ENCODE measurements at places on chromosomes 5 and 9. TPM values are rescaled to one million over a fixed set of nuclear protein-coding genes. Genes with fewer than 3 reads are reported as not detected.

DNA sequence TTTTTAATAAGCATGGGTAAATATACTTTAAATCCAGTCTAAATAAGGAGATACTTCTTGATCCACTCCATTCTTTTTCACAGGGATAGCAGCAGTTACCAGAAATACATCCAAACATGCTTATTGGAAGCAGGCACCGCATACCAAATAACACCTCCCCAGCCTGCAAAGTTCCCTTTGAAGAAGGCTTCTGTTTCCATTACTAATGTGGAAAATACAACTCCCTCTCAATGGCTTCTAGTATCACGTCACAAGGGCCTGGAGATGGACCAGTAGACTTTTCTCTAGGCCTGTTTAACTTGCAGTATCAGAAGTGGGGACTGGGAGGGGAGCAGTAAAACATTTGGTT, 20.8 kb downstream of the TMEM245 start:
- H3K27me3 ChIP-seq: no peaks in the 10 kb centered on the region
- peaks cover 46% of the 10 kb centered on the region for H3K36me3 ChIP-seq
- no peak overlapping the region for H3K4me3 ChIP-seq
- no peak for DNase-seq
- peaks cover 60% of the 10 kb centered on the region for H3K4me1 ChIP-seq

- peaks cover 10% of the 10 kb centered on the region for H3K36me3 ChIP-seq
- no peak for DNase-seq
- peaks cover 7% of the 10 kb centered on the region for H3K4me1 ChIP-seq
- H3K27ac ChIP-seq: no peak overlapping the region
- H3K4me3 ChIP-seq: no peak overlapping the region
- H3K27me3 ChIP-seq: no peaks in the 10 kb centered on the region
Observed at GRCh38 chr9:100322954-100323536, 29.7 kb downstream of the TEX10 start.

DNA sequence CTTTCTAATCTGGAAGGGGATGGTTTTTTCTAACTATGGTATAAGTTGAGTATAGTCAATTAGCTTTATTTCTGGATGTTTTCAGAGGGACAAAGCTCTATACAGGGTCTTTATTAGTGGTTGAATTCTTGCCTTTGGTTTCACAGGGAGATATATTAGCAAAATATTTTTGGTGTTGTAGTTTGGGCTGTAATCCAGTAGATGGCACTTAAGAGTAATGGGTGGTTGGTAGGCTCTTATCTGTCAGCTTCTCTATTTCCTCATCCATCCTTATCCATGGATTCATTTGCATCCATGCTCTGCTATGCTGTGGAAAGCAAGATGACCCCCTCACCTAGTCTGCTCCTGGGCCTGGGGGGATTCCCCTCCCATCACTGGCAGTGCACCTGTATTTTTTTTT, 363.6 kb upstream of the CYLC2 start:
- H3K27ac ChIP-seq: no peak overlapping the region
- no peak for DNase-seq
- no peaks in the 10 kb centered on the region for H3K4me1 ChIP-seq
- H3K27me3 ChIP-seq: no peaks in the 10 kb centered on the region

GRCh38 chr9:22649384-22649783, 202.8 kb downstream of the DMRTA1 start:
- H3K27me3 ChIP-seq: no peaks in the 10 kb centered on the region
- H3K4me1 ChIP-seq: no peaks in the 10 kb centered on the region
- DNase-seq: no peak
- H3K36me3 ChIP-seq: no peaks in the 10 kb centered on the region
- no peak overlapping the region for H3K27ac ChIP-seq
- no peak overlapping the region for H3K4me3 ChIP-seq

DNA sequence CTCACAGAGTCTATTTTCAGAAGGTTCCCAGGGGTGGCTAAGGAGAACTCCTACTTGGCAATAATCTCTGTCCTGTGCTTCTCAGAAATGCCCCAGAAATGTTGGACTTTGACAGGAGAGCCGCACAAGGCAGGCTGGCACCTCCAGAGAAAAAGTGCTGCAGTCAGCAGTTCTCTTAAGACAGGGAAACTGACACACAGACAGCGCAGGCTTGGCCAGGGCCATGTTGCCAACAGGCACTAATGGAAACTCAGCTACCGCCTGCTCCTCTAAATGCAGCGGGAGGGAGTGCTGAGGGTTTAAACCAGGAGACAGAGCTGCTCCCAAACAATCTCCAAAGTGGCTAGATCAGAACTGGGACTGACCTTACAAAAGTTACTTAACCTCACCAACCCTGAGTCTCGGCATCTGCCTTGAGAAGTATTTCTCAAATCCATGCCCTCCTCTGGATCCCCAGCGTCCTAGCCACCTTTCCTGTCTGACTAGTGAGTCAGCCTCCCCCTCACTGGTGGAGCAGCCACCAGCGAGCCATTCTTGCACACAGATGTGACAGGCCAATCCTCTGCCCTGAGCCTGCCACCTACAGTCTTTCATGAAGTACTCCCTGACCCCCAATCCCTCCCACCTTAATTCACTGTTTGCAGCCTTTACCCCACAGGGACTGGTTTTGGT, 186.4 kb downstream of the CDK5RAP2 start:
- peaks cover 45% of the 10 kb centered on the region for H3K36me3 ChIP-seq
- H3K4me1 ChIP-seq: peaks cover 22% of the 10 kb centered on the region
- H3K27me3 ChIP-seq: no peaks in the 10 kb centered on the region
- H3K27ac ChIP-seq: no peak overlapping the region
- H3K4me3 ChIP-seq: peak overlapping the region; percentile 12
- no peak for DNase-seq

- DNase-seq: peak; percentile 16
- peaks cover 10% of the 10 kb centered on the region for H3K27me3 ChIP-seq
- no peak overlapping the region for H3K27ac ChIP-seq
- no peak overlapping the region for H3K4me3 ChIP-seq
Observed at GRCh38 chr5:171426266-171426665, 6.8 kb downstream of the FGF18 start.

The KCNMB1 gene
- not detected for total RNA-seq

The CATSPER3 gene
- total RNA-seq: 0.40 TPM

The SLC6A19 gene
- not detected for total RNA-seq

The SMIM33 gene
- total RNA-seq: 0.44 TPM
